Thoracic aorta (tissue), 2 donors: ENCODE measurements at places on chromosomes 2 and 18. TPM values are rescaled to one million over a fixed set of nuclear protein-coding genes. Genes with fewer than 3 reads are reported as not detected.

CCDC141 gene
- 4.8 TPM for total RNA-seq

MALL gene
- total RNA-seq = 27.6 TPM

GPR155 gene
- total RNA-seq = 6.8 TPM

C18orf32 gene
- 39.4 TPM for total RNA-seq

ADNP2 gene
- total RNA-seq = 15.6 TPM

ARID5A gene
- 152 TPM for total RNA-seq

DPP10 gene
- total RNA-seq = not detected

CNTNAP5 gene
- not detected for total RNA-seq

CPLX4 gene
- total RNA-seq = not detected

SLC4A5 gene
- total RNA-seq = 9.5 TPM

COBLL1 gene
- 62.0 TPM for total RNA-seq

SP140 gene
- 0.95 TPM for total RNA-seq

RTN4 gene
- 331 TPM for total RNA-seq

QPCT gene
- 5.0 TPM for total RNA-seq
